Right ventricle myocardium superior (tissue), 1 donor: ENCODE measurements at places on chromosomes 7 and 10. TPM values are rescaled to one million over a fixed set of nuclear protein-coding genes. Genes with fewer than 3 reads are reported as not detected.

- DNase-seq, result no peak
Measured at GRCh38 chr10:95837356-95837776, 70.4 kb upstream of the CC2D2B start.

DNA sequence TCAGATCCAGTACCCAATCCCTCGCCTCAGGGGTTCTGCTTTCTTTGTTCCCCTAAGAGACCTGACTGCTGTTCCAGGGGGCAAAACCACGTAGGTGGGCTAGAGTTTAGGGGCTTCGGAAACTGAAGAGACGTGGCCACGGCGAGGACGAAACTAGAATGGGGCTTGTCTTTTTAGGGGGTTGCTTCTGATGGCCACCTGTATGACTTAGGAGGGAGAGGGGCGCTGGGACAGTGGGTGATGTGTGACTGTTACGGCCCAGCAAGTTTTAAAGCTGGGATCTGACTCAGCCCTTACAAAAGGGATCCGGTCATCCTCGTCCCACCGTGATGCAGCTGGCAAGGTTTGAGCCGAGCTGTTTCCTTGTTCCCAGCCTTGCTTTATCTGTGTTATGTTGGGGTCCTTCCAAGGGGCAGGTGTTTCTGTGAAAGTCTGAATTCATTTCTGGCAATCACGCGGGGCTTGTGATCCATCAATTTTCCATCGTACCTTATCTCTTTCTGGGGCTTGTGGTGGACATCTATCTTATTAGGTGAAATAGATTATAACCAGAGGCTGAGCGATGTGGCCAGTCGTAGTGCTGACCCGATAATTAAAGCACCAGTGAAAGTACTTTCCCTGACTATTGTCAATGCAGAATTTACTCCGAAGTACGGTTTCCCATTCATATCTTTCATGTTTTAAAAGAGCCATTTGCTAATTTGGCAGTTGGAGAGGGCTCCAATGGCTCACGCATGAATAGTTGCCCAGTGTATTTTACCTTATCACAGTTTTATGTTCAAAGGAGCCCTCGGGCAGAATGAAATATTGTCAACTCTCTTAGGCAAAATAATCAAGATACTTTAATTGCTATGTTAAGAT lies 830 bp downstream of the MET start:
- DNase-seq, result peak; percentile 35

- DNase-seq, result no peak
Measured at GRCh38 chr7:107697321-107698049, 36.9 kb downstream of the SLC26A4 start.

- no peak for DNase-seq
Measured at GRCh38 chr10:6267941-6268340, 65.2 kb downstream of the PFKFB3 start.

GRCh38 chr10:31959461-31960173 lies 31.0 kb upstream of the ARHGAP12 start:
- DNase-seq, result no peak

Gene AUTS2
- total RNA-seq, result 5.2 TPM

Gene SSMEM1
- total RNA-seq, result not detected
